ENCODE measurements at places on chromosomes 11 and 22.

- no peak for DNase-seq
Observed at GRCh38 chr11:131186629-131187101, 183.8 kb upstream of the NTM start.

- no peak for DNase-seq
Observed at GRCh38 chr22:21030621-21031544, 1.5 kb downstream of the SLC7A4 start.

GRCh38 chr11:118979434-118979833 is 7.9 kb downstream of the FOXR1 start:
- no peak for DNase-seq

DNA sequence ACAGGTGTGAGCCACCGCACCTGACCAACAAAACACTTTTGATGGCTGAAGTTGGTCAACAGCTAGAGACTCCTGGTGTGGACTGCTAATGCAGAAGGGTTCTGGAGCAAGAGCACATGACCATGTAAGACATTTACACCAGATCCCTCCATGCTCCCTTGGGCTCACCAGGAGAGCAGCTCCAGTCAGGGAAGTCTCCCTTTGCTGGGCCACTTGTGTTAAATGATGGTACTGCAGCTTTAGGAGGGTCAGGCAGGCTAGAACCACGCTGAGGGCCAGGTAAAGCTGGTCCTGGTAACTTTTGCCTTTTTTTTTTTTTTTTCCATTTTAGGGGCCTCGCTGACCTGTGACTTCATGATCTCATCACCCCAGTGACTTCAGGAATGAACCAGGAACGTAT is 146.4 kb downstream of the FBXO7 start:
- DNase-seq: peak; percentile 21

GRCh38 chr11:79439886-79440570 is 802 bp downstream of the TENM4 start:
- peak; percentile 20 for DNase-seq
